Activated CD4-positive, alpha-beta T cell treated with anti-CD3 and anti-CD28 coated beads for 36 hours (primary cell): ENCODE measurements at places on chromosomes 4 and X. TPM values are rescaled to one million over a fixed set of nuclear protein-coding genes. Genes with fewer than 3 reads are reported as not detected.

HPSE gene
- 11.4 TPM for total RNA-seq

PAGE1 gene
- total RNA-seq = not detected

- DNase-seq = no peak
These were observed 37.8 kb downstream of the TBC1D9 start for GRCh38 chr4:140718241-140718952.

GRCh38 chrX:16786139-16786790, at the start of gene TXLNG:
Gene TXLNG (plus strand): TSS chrX:16786466. CDS start chrX:16786488, 22 bp downstream.
- peak; percentile 96 for DNase-seq

DNA sequence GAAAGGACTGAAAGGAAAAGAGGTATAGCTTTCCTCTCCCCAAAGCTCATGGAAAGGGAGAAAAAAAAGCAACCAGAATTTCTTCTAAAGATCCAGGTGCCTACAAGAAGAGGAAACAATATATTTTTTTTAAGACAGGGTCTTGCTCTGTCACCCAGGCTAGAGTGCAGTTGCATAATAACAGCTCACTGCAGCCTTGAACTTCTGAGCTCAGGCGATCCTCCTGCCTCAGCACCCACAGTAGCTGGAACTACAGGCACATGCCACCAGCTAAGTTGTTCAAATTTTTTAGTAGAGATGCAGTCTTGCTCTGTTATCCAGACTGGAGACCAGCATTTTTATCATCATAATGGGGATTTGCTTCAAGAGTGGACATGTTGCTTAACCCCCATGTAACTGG, 30.5 kb upstream of the BBS12 start:
- no peak for DNase-seq
